ENCODE measurements at places on chromosomes 2 and 18.

DNA sequence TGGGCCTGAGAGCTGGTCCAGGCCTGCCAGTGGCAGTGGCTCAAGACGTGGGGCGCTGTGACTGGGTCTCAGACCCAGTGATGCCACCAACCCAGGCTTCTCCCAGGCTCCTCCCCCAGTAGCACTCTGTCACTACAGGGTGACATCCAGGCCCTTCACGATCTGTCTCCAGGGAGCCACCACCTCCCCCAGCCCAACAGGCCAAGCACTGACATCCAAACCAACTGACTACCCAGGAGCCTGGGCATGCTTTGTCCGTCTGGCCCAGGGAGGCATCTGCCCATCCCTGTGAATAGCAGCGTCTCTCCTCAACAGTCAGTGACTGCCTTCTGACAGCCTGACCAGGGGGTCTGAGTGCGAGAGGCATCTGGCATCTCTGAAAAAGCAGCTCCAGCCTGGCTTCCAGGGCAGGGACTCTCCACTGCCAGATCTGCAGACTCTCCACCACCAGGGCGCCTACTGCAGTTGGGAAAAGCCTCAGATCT lies 13.0 kb downstream of the TEX44 start:
- DNase-seq, result peak; percentile 59

DNA sequence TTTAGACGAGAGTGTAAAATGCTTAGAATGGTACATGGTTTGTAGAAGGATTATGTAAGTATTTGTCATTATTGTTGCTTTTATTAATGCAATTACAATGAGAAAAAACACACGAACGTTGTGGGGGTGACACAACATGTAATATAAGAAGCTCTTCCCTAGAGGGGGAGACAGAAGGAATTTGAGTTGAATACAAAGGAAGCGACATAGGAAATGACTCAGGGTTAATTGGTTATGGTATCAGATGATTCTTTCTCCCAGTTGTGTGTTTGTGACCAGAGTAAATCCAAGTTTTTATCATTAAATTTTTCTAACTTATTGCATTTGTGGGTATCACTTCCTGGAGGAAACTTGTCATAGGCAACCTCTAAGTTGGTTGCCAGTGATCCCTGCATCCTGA lies 625.6 kb upstream of the CDH2 start:
- no peak for DNase-seq

DNA sequence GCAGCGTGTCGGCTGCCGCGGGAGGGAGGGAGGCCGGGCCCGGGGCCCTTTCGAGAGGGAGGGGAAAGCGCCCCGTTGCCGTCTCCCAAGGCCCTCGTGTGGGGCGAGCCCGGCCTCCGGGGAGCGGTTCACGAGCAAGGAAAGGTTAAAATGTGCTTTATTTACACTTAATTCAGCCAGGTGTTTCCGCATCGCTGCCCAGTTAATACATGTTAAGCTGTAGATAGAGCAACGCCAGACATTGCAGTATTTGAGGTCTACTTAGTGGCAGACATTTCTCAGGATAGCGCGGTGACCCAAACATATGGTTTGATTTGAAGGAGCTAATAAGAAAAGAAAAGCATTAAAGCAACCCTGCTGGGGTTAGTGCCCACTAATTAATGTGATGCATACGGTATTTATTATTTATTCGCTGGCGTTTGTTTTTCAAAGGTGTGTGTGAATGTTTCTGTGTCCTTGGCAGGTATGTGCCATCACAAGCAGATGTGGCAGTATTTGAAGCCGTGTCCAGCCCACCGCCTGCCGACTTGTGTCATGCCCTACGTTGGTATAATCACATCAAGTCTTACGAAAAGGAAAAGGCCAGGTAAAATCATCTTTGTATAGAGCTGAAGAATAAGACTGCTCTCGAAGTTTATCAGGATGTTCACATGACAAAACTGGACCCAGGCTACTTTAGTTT lies 571 bp downstream of the EEF1B2 start:
- peak; percentile 49 for DNase-seq

DNA sequence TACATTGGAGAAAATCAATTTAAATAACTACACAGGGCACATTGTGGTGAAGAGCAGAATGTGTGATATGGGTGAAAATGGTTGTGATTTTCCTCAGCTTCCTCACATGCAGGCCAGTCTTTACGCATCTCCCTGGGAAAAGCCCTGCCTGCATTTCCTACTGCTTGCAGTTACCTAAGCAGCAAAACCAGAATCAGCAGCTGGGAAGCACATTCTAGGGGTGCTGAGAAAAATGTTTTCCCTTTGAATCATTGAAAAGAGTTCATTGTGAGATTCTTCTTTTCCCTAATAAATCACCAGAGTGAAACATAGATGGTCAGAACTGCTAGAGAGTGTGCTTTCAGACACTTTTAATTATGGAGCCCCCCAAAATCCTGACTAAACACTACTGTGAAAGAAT lies 656.0 kb downstream of the TDRD15 start:
- DNase-seq, result no peak

GRCh38 chr2:88892207-88892606 lies 200.7 kb downstream of the RPIA start:
- no peak for DNase-seq

DNA sequence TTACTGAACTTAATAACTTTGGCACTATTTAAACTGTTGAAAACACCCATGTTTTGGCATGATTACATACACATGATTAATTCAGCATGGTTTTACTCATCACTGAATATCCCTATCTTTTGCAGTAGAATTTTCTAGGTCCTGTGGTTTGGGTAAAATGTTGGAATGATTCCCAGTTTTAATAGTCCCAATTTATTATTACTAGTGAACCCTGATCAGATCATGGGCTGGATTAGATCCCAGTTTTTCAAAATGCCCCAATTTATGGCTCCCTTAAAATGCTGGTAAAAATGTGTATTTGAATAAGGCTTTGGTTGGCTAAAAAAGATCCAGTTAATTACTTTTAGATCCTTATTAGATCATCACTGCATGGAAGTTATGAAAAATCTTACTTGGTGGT lies 273.6 kb upstream of the NRP2 start:
- DNase-seq, result no peak

GRCh38 chr2:102796337-102796736 lies 34.5 kb downstream of the TMEM182 start:
- no peak for DNase-seq

GRCh38 chr2:45237850-45238542 lies 228.7 kb upstream of the SIX2 start:
- DNase-seq, result peak; percentile 95

- no peak for DNase-seq
Measured at GRCh38 chr18:73669297-73669696, 478.3 kb downstream of the FBXO15 start.

- no peak for DNase-seq
Measured at GRCh38 chr2:8796315-8796848, 41.0 kb downstream of the KIDINS220 start.

- DNase-seq, result peak; percentile 4
Measured at GRCh38 chr18:26008096-26008495, 82.3 kb downstream of the SS18 start.

DNA sequence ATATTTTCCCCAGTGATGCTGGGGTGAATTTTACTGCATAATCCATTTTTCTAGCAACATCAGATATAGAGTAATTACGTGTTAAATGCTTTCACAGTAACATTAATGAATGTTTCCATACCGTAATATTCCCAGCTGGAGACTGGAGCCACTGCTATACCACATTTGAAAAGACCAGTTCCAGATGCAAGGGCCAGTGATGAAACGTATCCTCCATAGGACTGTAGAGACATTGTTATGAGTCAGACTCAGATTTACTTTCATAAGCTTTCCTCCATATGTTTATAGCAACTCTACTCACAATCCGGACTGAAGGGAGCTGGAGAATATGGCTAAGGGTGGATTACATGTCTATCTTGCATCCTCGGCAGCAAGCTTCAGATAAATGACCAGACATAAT lies 22.7 kb upstream of the GCG start:
- DNase-seq, result no peak

DNA sequence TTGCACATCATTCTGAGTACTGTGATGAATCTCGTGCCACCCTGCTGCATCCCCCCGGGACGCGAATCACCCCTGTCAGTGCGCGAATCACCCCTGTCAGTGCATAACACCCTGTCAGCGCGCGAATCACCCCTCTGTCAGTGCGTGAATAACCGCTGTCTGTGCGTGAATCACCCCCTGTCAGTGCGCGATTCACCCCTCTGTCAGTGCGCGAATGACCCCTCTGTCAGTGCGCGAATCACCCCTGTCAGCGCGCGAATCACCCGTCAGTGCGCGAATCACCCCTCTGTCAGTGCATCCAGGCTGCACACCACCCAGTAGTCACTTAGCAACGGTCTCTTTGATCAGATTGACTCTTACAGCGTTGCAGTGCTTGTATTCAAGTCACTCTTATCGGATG lies 134.4 kb upstream of the TPO start:
- no peak for DNase-seq

GRCh38 chr18:12882453-12883371 lies 1.3 kb downstream of the PTPN2 start:
- peak; percentile 64 for DNase-seq

DNA sequence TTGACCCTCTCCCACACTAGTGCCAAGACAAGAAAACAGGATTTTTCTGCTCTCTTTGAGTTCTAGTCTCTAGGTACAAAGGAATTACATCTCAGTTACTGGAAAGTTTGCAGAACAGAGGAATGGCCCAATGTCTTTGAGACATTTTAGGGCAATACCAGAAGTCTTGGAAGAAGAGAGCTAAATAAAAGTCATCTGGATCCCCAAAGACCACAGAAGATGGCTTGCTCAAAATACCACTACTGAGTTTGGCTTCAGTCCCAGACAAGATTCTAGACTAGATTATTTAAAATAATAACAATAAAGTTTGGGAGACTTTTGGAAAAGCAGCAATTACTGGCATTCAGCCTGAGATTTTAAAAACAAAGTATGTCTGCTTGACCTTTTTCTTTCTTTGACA lies 61.9 kb upstream of the HK2 start:
- DNase-seq, result no peak

DNA sequence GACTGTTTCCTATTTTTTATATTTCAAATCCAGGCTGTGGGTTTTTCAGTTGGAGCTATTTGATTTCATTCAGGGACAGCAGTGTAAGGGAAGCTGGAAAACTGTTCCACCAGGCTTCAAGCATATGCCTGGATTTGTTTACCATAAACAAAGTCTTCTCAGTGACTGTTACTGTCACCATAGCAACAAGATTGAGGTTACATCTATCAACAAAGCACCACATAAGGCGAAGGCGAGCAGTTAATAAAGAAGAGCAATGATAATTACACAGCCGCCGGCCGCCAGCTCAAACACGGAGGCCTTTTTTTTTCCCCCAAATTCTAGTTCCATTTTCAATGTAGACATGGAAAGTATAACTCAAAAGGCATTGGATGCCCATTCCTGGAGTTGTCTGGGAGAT lies 553.7 kb upstream of the SYT4 start:
- peak; percentile 85 for DNase-seq

- DNase-seq, result no peak
Measured at GRCh38 chr2:15311201-15311907, 249.8 kb downstream of the NBAS start.

GRCh38 chr2:239609162-239609561 lies 208.3 kb upstream of the HDAC4 start:
- no peak for DNase-seq
